ENCODE measurements at places on chromosomes 7 and 10. TPM values are rescaled to one million over a fixed set of nuclear protein-coding genes. Genes with fewer than 3 reads are reported as not detected.
A peak's percentile ranks its signal among the peaks of the same experiment; 100 is the strongest.

TIMM23 gene
- 56.5 TPM for total RNA-seq

DNA sequence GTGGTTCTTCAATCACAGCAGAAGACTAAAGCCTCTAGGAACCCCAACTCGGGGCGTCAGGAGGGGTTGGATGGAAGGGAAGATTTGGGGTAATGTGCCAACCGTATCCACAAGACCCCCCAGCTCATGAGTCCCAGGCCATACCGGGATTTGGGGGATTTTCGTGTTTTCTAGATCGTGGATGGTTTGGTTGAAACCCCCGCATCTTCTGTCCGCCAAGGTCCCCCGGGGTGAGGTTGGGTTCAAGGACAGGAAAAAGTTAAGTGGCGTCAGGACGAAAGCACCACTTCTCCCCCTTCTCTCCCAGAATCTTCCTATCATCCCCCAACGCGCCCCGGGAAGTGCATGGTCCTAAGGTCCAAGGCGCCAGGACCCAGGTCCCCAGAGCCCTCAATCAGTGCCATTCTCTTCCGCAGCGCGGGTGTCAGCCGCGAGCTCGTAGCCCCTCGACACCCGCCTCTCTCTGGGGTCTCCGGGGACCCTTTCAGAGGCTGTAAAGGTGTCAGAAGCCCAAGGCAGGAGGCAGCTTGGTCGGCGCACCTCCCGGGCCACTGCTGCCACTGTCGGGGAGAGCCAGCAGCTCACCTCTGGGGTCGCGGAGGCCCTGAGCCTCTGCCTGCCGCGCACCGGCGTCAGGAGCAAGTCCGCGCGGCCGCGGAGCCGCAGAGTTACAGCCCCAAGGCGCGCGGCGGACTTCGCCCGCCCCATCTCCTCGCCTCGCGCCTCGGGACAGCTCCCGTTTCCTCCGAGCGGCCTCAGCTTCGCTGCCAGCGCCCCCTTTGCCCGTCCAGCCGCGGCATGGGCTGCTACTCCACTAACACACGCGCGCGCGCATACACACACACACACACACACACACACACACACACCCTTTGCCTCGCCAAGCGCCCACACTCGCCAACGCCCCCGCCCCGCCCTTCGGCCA lies 1.5 kb downstream of the MKX start:
- no peak for DNase-seq

- DNase-seq: peak; percentile 67
These were observed 94.5 kb downstream of the SEC61G start for GRCh38 chr7:54664235-54665228.

GRID2IP gene
- total RNA-seq: 2.6 TPM

DNA sequence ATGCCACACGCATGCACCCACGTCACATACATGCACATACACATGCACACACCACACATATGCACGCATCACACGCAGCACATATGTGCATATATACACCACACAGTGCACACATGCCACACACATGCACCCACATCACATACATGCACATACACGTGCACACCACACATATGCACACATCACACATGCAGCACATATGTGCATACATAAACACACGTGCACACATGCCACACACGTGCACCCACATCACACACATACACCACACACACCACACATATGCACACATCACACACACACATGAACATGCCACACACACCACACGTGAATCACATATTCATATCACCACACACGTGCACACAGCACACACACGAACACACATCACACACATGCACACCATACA lies 338.8 kb downstream of the PTPRN2 start:
- DNase-seq: no peak

CYTH3 gene
- 14.9 TPM for total RNA-seq

GRCh38 chr7:108415821-108416536 lies 40.3 kb downstream of the NRCAM start:
- no peak for DNase-seq

GRCh38 chr10:60967260-60967659 lies 23.3 kb upstream of the RHOBTB1 start:
- no peak for DNase-seq

DNA sequence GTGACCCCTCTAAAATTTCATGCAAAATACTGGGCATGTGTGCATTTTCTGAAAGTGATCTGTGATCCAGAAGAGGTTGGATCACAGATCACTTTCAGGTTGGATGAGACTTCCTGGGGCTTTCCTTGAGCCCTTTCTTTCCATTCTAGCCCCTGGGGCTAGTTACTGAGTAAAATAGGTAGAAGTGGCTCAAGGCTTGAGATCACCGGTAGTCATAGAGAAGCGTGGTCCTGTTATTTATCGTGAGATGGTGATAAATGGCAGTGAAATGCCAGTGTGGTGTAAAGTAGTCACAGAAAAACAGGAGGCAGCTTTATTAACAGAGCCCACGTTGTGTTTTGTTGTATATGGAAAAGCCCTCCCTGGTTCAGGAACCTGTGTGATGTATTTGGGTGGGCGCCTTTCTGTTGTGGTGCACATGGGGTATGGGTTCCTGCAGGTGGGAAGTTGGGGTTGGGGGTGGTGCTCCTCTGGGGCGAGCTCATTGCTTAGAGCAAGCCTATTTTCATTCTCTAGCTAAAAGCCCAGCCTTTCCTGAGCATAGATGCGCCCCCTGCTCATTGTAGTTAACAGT lies 34.0 kb upstream of the SH2D4B start:
- no peak for DNase-seq

DNA sequence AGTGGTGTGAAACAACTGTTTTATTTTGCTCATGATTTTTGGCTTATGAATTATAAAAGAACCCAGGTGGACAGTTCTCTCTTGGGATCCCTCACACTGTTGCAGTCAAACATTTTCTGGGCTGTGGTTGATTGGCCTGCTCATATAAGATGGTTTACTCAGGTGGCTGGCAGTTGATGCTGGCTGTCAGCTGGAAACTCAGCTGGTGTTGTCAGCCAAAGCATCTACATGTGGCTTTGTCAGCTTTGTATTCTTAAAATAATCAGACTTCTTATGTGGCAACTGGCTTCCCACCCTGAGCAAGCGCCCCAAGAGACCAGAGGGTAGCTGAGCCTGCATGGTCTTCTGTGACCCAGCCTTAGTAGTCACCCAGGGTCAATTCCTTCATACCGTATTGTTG lies 534.7 kb downstream of the NRG3 start:
- DNase-seq: no peak

NUTM2B gene
- 0.26 TPM for total RNA-seq

- no peak for DNase-seq
These were observed 9.2 kb upstream of the LRRC20 start for GRCh38 chr10:70391654-70392053.

- no peak for DNase-seq
These were observed 19.0 kb downstream of the STEAP1 start for GRCh38 chr7:90173127-90173844.

GAD2 gene
- total RNA-seq: not detected

RNF32 gene
- total RNA-seq: 1.4 TPM

DNA sequence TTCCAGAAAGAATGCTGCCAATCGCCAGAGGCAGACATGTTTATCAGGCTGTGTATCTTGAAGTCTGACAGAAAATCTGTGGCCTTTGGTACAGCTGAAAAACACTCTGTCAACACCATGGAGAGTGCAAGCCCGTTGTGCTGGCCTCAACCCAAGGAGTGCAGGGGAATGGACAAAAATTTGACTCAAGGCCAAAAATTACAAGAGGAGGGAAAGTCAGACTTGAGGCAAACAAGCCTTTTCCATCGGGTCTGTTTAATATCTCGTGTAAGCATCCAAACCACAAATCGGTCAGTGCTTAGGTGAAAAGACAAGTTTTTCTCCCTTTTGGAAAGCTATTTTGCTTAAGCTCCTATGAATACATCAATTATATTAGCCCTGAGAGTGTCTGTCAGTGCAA lies 305.3 kb upstream of the NFE2L3 start:
- peak; percentile 79 for DNase-seq

DNA sequence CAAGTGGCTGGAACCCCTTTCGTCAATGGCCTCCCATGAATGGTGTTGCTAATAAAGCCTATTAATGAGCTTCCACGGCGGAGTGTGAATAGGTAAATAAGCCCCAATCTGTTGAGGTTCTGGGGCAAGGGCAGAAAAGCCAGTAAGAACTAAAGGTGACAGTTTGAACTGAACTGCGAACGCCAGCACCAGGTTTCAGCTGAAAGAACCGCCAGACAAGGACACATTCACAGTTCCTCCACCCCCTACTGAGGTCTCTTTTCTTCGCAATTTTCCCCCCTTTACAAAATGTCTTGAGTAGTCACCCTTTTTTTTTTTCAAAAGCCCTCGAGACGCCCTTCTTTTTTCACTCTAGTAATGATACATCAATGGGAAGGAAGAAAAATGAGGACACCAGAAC lies 2.4 kb upstream of the FGFR2 start:
- DNase-seq: no peak

DNA sequence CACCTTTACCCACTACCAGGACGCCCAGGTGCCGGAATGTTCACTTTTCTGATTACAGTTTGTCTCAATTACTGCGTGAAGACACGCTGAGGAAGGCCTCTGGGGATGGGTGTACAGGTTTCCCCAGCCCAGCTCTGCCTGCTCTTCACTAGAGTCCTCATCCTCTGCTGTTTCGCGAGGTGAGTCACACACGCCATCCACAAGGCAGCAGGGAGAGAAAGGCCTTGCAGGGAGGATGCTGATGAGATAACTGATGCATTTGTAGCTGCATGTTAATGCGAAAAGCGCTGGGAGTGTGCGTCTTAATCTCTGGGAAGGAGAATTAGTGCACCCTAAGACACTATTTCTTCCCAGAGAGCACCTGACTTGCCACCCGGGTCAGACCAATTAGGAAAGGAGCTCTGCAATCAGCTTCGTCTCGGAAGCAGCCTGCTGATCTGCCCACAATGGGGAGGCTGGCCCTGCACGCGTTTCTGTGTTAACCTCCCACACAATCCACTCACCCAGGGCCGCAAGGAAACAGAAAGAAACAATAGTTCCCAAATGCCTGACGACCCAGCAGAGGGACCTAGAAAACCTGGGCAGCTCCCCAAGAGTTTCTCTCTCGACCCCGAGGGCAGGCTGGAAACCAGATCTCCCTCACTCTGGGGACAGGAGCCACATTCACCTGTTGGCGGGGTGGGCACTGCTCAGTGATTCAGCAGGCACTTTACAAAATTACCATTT lies 578.7 kb downstream of the GLRX3 start:
- DNase-seq: no peak

GRCh38 chr10:6386346-6386745 lies 183.6 kb downstream of the PFKFB3 start:
- DNase-seq: no peak

GRCh38 chr10:78451592-78451991 lies 417.9 kb downstream of the RPS24 start:
- DNase-seq: no peak

DNA sequence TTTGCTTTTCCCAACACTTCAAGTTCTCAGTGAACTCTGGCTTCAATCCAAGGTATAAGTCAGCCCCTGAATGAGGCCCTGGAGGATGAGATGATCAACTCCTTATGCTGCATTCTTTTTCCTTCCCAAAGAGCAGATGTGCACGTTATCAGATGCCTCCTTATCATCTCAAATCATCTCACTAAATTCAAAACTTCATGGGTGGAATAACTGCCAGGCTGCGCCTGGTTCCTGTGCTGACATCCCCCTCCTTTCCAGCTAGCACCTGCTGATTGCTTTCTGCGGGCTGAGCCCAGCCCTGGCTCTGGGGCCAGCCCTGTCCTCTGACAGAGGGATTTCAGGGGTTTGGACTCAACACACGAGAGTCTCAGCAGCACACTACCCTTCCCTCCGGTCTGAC lies 44.9 kb downstream of the TLL2 start:
- DNase-seq: no peak

DNA sequence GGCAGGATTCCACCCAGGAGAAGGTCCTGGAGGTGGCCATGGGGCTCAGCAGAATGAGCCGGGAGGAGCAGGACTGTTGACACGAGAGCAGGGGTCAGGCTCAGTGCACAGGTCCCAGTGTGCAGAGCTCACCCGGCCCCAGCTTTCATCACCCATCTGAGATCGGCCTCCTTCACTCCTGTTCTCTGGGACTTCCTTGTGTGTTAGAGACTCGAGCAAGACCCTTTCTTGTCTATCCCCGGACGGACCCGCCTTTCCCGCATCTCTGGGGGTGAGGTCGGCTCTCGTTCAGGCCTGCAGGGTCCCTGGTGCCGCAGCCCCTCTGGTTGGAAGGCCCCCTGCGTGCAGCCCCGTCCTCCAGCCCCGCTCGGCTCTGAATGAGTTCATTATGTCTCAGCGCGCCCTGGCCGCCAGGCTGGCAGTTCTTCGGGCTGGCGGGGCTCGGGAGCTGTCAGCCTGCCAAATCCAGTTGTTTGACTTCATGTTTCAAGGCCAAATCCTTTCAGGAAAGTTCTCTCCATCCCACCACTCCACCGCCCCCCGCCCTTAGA lies 127.9 kb downstream of the LHPP start:
- DNase-seq: no peak

DNA sequence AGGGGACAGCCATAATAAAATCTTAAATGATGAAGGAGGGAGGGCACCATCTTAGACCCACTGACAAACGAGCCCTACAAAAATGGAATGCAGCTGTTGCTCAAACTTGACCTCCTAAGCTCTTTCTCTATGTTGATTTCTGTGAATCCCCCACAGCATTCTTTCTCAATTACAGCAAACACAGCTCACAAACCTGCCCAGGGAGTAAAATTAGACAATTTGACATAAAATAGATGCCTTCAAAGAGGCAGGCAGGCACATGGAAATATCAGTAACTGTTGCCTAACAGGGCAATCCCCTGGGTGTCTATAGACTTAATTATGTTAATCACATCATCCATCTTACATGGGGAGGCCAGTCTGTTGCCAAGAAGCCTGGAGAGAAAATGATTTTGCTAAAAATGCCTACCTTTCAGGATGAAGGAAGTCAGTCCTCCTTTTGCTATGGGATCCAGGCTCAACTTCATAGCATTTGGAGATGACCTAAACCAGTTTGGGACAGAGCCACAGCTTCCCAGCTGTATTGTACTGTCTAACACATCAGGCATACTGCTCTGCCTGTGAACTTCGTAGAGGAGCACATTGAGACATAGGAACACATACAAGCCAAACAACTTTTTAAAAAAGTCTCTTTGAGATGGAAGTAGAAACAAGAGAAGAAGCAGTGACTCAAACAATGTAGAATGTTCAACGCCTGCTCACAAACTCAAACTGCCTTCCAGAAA lies 1177.4 kb downstream of the SORCS1 start:
- DNase-seq: no peak

VPS37D gene
- total RNA-seq: 0.86 TPM

CALHM2 gene
- 25.1 TPM for total RNA-seq

- no peak for DNase-seq
These were observed 21.6 kb upstream of the NME8 start for GRCh38 chr7:37826825-37827224.

TLX1 gene
- total RNA-seq: not detected

ACSL5 gene
- total RNA-seq: 117 TPM

TFR2 gene
- total RNA-seq: 2.2 TPM

GTF2IRD2 gene
- total RNA-seq: 45.5 TPM
